Activated CD4-positive, alpha-beta T cell treated with anti-CD3 and anti-CD28 coated beads for 36 hours (primary cell): ENCODE measurements at places on chromosomes 6 and 20.

DNA sequence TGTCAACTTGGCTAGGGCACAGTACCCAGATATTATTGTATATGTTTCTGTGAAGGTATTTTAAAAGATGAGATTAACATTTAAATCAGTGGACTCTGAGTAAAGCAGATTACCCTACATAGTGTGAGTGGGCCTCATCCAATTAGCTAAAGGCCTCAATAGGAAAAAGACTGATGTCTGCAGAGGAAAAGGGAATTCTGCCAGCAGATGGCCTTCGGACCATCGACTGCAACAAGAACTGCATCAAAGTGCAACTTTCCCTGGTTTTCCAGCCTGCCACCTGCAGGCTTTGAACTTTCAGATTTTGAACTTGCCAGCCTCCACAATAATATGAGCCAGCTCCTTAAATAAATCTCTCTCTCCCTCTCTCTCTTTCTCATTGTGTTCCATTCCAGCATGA, 80.5 kb downstream of the IMPG1 start:
- no peaks in the 10 kb centered on the region for H3K27me3 ChIP-seq
- no peak for DNase-seq
- no peaks in the 10 kb centered on the region for H3K36me3 ChIP-seq
- H3K27ac ChIP-seq = no peak overlapping the region
- H3K4me1 ChIP-seq = no peaks in the 10 kb centered on the region
- H3K4me3 ChIP-seq = no peak overlapping the region

DNA sequence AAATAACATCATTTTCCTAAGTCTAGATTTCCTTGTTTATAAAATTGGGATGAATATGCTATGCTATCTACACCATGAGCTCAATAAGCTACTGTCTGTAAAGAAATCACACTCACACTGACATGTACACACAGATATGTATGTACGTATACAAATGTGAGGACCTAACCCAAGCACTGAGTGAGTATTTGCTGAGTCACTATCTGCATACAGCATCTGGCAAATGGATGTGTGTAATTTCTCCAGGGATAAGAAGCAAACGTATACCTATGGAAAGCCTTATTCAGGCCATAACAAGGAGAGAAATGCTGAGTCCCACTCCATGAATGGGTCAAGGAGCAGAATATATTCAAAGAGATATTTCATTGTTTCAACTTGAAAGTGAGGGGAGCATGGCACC, 153.9 kb downstream of the LPA start:
- H3K27ac ChIP-seq = no peak overlapping the region
- H3K4me1 ChIP-seq = no peaks in the 10 kb centered on the region
- H3K36me3 ChIP-seq = no peaks in the 10 kb centered on the region
- H3K4me3 ChIP-seq = no peak overlapping the region
- DNase-seq = no peak
- H3K27me3 ChIP-seq = peaks cover 2% of the 10 kb centered on the region

DNA sequence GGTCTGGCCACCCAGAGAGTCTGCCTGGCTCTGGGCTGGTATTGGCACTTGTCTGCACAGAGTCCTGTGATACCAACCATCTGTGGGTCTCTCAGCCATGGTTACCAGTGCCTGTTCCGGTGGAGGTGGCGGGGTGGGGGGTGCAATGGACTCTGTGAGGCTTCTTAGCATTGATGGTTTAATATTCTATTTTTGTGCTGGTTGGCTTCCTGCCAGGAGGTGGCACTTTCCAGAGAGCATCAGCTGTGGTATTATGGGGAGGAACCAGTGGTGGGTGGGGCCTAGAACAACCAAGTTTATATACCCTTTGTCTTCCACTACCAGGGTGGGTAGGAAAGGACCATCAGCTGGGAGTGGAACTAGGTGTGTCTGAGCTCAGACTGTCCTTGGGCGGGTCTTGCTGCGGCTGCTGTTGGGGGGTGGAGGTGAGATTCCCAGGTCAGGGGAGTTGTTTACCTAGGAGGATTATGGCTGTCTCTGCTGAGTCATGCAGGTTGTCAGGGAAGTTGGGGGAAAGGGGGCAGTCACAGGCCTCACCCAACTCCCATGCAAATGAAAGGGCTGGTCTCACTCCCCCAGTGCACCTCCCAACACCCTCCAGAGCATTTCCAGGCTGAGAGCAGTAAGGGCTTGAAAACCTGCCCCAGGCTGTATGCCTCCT, 117.5 kb downstream of the FLRT3 start:
- no peak overlapping the region for H3K27ac ChIP-seq
- H3K4me3 ChIP-seq = no peak overlapping the region
- H3K36me3 ChIP-seq = no peaks in the 10 kb centered on the region
- no peak for DNase-seq
- no peaks in the 10 kb centered on the region for H3K4me1 ChIP-seq
- no peaks in the 10 kb centered on the region for H3K27me3 ChIP-seq

- no peak for DNase-seq
- peak overlapping the region; percentile 74 for H3K4me3 ChIP-seq
- no peaks in the 10 kb centered on the region for H3K36me3 ChIP-seq
- H3K27me3 ChIP-seq = no peaks in the 10 kb centered on the region
Measured at GRCh38 chr20:25056690-25057233, 1.2 kb downstream of the ACSS1 start.

- peaks cover 5% of the 10 kb centered on the region for H3K36me3 ChIP-seq
- peaks cover 2% of the 10 kb centered on the region for H3K4me1 ChIP-seq
Measured at GRCh38 chr6:148915810-148916209, 169.0 kb downstream of the UST start.
